ENCODE measurements at places on chromosomes 7 and 10.

- DNase-seq: no peak
- peaks cover 21% of the 10 kb centered on the region for H3K4me1 ChIP-seq
- H3K27ac ChIP-seq: no peak overlapping the region
- peaks cover 4% of the 10 kb centered on the region for H3K36me3 ChIP-seq
- no peaks in the 10 kb centered on the region for H3K27me3 ChIP-seq
Measured at GRCh38 chr7:977326-978048, 2.1 kb upstream of the COX19 start.

GRCh38 chr7:111409714-111410422 is 152.4 kb downstream of the IMMP2L start:
- H3K27me3 ChIP-seq: no peaks in the 10 kb centered on the region
- H3K4me1 ChIP-seq: no peaks in the 10 kb centered on the region

- H3K27me3 ChIP-seq: no peaks in the 10 kb centered on the region
- H3K36me3 ChIP-seq: no peaks in the 10 kb centered on the region
- no peak for DNase-seq
- no peak overlapping the region for H3K4me3 ChIP-seq
- H3K27ac ChIP-seq: no peak overlapping the region
- H3K4me1 ChIP-seq: no peaks in the 10 kb centered on the region
Measured at GRCh38 chr10:5146920-5147254, 38.1 kb downstream of the AKR1C8 start.

DNA sequence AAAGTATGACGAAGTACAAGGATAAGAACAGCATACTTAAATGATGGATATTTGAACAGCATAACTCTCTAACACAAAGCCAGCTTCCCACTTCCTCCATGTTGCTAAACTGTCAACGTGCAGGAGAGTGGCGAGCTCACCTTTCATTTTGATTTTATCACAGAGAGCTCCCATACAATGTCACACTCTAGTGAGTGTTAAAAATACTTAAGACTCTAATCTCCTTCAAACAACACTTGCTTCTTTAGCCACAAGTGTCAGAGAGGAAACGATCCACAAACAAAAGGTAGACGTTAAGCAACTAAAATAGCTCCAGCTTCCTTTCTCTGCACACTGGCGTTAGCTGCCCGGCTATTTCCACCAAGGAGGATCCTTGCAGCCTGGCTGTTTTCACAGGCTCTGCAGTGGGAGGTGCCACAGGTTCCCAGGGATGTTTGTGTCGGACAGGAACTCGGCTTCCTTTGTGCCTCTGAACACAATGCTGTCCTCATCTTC is 194.6 kb downstream of the COBL start:
- DNase-seq: peak; percentile 35
- H3K4me3 ChIP-seq: peak overlapping the region; percentile 13
- H3K27me3 ChIP-seq: no peaks in the 10 kb centered on the region
- peaks cover 19% of the 10 kb centered on the region for H3K4me1 ChIP-seq

GRCh38 chr10:13206546-13207443 is 27.4 kb downstream of the UCMA start:
- no peak for DNase-seq
- H3K36me3 ChIP-seq: peaks cover 56% of the 10 kb centered on the region
- H3K4me1 ChIP-seq: no peaks in the 10 kb centered on the region
- no peaks in the 10 kb centered on the region for H3K27me3 ChIP-seq

DNA sequence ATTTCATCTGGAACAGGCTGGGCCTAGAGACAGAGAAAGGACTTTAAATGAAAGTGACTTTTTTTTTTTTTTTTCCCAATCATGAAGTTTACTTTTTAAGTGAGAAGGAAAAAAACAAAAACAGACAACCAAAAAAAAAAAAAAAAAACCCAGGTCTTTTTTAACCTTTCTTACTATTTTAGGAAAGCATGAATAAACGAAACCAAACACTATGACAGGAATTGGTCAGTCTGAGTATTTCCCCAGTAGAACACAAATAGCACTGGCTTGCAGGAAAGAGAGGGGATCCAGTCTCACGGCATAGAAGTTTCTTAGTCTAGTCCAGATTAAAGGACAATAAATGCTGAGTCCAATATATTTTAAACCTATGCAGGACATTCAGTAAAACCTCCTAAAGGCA is 180.5 kb upstream of the CCDC6 start:
- no peaks in the 10 kb centered on the region for H3K36me3 ChIP-seq
- no peak overlapping the region for H3K27ac ChIP-seq
- no peaks in the 10 kb centered on the region for H3K27me3 ChIP-seq

- H3K4me3 ChIP-seq: no peak overlapping the region
- H3K27ac ChIP-seq: no peak overlapping the region
- no peaks in the 10 kb centered on the region for H3K4me1 ChIP-seq
- no peaks in the 10 kb centered on the region for H3K27me3 ChIP-seq
- DNase-seq: no peak
- H3K36me3 ChIP-seq: no peaks in the 10 kb centered on the region
Measured at GRCh38 chr10:65754112-65754511, 1171.7 kb upstream of the LRRTM3 start.

DNA sequence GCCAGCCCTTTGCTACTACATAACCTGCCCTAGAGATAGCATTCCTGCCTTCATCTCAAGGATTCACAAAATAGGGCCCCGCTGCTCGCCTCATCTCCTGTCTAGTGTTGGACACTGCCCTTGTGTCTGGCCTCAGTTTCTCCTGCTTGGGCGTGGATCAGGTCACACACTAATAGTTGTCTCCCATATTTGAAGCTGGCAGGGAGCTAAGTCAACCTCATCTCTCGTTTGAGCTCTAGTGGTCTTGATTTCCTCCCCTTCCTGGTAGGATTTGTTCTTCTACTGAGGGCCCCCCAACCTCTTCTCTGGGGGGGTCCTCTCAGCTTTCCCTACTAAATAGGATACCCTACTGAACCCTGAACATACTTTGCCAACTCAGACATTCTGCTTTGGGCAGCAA is 42.2 kb downstream of the ADCYAP1R1 start:
- H3K36me3 ChIP-seq: no peaks in the 10 kb centered on the region
- H3K4me1 ChIP-seq: no peaks in the 10 kb centered on the region
- H3K27ac ChIP-seq: no peak overlapping the region
- no peak for DNase-seq
- no peaks in the 10 kb centered on the region for H3K27me3 ChIP-seq
- H3K4me3 ChIP-seq: no peak overlapping the region

DNA sequence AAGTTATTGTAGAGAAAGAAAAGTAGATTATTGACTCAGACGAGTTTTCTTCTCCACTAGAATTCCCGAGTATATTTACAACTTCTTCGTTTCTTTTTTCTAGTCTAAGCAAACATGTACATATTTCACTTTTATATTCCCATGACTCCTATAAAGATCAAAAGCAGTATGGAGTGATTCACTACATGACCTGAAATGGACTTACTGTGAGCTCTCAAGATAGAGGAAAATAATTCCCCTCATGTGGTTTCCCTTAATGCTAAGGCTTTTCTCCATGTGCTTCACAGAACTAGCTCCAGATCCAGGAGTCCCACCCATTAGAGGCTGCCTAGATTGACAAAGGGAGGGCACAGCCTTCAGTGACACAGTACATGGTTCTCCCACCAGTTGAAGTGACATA is 823.1 kb upstream of the LRRTM3 start:
- H3K36me3 ChIP-seq: no peaks in the 10 kb centered on the region
- DNase-seq: no peak
- no peak overlapping the region for H3K27ac ChIP-seq
- H3K27me3 ChIP-seq: no peaks in the 10 kb centered on the region

- H3K36me3 ChIP-seq: no peaks in the 10 kb centered on the region
- no peaks in the 10 kb centered on the region for H3K27me3 ChIP-seq
- H3K4me1 ChIP-seq: no peaks in the 10 kb centered on the region
- no peak overlapping the region for H3K27ac ChIP-seq
Measured at GRCh38 chr10:43427166-43427825, 9.6 kb upstream of the ZNF487 start.

DNA sequence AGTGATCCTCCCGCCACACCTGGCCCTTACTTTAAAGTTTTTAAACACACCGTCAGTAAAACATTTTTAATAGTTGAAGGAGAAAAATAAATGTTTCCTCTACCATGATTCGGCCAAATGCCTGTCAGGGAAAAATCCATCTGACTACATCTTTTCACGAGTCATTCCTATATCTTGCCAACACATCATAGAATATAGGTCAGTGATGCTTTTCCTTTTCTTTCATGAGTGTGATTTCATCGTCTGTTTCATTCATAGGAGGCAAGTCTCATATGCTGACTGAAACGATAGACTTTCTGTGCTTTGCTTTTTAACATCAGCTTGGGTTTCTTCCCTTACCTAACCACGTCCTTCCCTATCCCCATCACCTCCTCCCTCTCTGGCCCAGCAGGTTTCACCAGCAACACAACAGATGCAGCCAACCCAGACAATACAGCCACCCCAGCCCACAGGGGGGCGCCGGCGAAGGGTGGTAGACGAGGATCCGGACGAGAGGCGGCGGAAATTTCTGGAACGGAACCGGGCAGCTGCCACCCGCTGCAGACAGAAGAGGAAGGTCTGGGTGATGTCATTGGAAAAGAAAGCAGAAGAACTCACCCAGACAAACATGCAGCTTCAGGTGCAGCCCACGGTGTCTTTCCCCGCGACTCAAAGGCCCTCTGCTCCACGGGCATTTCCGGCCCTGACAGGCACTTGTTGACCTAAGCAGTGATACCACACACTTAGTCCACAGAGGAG is 149.2 kb downstream of the TRIL start:
- H3K4me3 ChIP-seq: no peak overlapping the region
- no peaks in the 10 kb centered on the region for H3K4me1 ChIP-seq
- no peak for DNase-seq

GRCh38 chr7:44068054-44068453 is 2.7 kb upstream of the PGAM2 start:
- H3K4me1 ChIP-seq: peaks cover 51% of the 10 kb centered on the region
- H3K27ac ChIP-seq: no peak overlapping the region
- H3K27me3 ChIP-seq: no peaks in the 10 kb centered on the region
- H3K4me3 ChIP-seq: no peak overlapping the region
- H3K36me3 ChIP-seq: peaks cover 9% of the 10 kb centered on the region

Data from thymus (tissue), 14 donors.